Stimulated activated CD8-positive, alpha-beta memory T cell treated with anti-CD3 and anti-CD28 coated beads, Interleukin-12 subunit alpha, Interleukin-12 subunit beta, amount 100 ng/mL, for 4 hours (primary cell): ENCODE measurements at places on chromosomes 1 and 21.

- no peak for DNase-seq
These were observed 7.6 kb upstream of the ZNF326 start for GRCh38 chr1:89987159-89987819.

DNA sequence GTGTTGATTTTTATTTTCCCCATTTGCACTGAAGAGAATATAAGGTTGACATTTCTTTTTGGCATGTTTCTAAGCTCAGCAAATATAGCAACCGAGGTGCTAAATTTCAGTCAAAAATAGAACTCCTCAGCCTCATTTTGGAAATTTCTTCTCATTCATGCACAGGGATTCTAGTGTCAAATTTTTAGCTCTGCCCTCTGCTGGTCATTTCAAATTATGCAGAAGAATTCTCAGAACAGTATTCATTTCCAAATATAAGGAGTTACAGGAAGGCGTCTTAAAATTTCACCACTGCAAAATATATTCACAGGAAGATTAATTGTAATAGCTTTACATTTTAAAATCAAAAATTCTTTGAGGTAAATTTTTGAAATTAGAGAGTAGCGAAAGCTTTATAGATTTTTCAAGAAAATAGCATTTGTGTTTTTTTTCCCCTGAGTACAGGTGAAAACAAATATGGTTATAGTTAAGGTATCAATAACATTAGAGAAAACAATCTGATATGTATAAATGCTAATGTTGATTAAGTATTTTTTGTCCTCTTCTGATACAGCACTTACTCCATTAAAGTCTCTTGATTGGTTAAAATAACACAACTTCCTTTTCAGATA is 57.9 kb downstream of the FMN2 start:
- DNase-seq, result no peak

GRCh38 chr1:8283058-8283884 is 34.6 kb upstream of the SLC45A1 start:
- DNase-seq, result no peak

GRCh38 chr21:35088319-35088771 is 39.2 kb upstream of the RUNX1 start:
- DNase-seq, result no peak

DNA sequence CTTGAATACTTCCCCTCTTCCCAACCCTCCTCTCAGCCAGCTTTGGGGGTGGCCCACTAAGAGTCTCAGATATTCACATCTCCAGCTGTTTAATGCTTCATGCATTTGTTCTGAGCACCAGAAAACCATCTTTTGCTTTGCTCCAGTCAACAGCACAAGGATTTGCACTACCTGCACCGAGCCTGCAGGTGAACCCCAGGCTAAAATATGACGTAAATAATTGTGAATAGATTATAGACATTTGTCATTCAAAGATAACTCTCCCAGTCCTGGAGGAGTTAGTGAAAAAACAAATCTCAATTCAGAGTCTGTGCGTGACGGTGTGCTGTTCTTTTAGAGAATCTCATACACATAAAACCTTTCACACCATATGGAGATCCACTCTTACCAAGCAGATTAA is 7.4 kb downstream of the CD247 start:
- DNase-seq, result no peak

DNA sequence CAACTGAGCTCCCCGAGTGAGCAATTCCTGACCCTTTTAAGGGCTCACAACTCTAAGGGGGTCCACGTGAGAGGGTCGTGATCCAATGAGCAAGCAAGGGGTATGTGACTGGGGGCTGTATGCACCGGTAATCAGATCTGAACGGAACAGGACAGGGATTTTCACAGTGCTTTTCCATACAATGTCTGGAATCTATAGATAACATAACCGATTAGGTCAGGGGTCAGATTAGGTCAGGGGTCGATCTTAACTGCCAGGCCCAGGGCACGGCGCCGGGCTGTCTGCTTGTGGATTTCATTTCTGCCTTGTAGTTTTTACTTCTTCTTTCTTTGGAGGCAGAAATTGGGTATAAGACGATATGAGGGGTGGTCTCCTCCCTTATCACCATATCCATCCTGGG is 30.7 kb upstream of the OPRD1 start:
- no peak for DNase-seq

GRCh38 chr1:58883888-58884482 is 100.1 kb upstream of the JUN start:
- DNase-seq, result no peak
